ENCODE measurements at places on chromosomes 4 and X. TPM values are rescaled to one million over a fixed set of nuclear protein-coding genes. Genes with fewer than 3 reads are reported as not detected.

GRCh38 chr4:128513664-128514484 is 226.3 kb upstream of the PGRMC2 start:
- H3K4me1 ChIP-seq, result no peaks in the 10 kb centered on the region
- no peak for DNase-seq
- no peaks in the 10 kb centered on the region for H3K36me3 ChIP-seq
- H3K4me3 ChIP-seq, result no peak overlapping the region
- H3K27ac ChIP-seq, result no peak overlapping the region

- no peak overlapping the region for H3K27ac ChIP-seq
- H3K4me1 ChIP-seq, result no peaks in the 10 kb centered on the region
- no peaks in the 10 kb centered on the region for H3K36me3 ChIP-seq
- no peak overlapping the region for H3K4me3 ChIP-seq
- no peak for DNase-seq
These were observed 30.3 kb downstream of the INPP4B start for GRCh38 chr4:142815834-142816233.

The NPY5R gene
- 0.62 TPM for total RNA-seq

- DNase-seq, result peak; percentile 34
- H3K4me1 ChIP-seq, result peaks cover 8% of the 10 kb centered on the region
- no peak overlapping the region for H3K27ac ChIP-seq
- no peaks in the 10 kb centered on the region for H3K36me3 ChIP-seq
These were observed 578 bp upstream of the DKK2 start for GRCh38 chr4:107036584-107037198.

- no peaks in the 10 kb centered on the region for H3K4me1 ChIP-seq
- no peak overlapping the region for H3K27ac ChIP-seq
- H3K4me3 ChIP-seq, result no peak overlapping the region
- no peaks in the 10 kb centered on the region for H3K36me3 ChIP-seq
These were observed 401.3 kb downstream of the PCDH10 start for GRCh38 chr4:133550436-133550835.

GRCh38 chrX:154918060-154918483 is 31.9 kb downstream of the F8A1 start:
- no peak overlapping the region for H3K4me3 ChIP-seq
- DNase-seq, result no peak
- H3K27ac ChIP-seq, result no peak overlapping the region
- no peaks in the 10 kb centered on the region for H3K4me1 ChIP-seq
- H3K36me3 ChIP-seq, result no peaks in the 10 kb centered on the region
- H3K27me3 ChIP-seq, result no peaks in the 10 kb centered on the region

- H3K4me1 ChIP-seq, result no peaks in the 10 kb centered on the region
- no peaks in the 10 kb centered on the region for H3K36me3 ChIP-seq
- DNase-seq, result no peak
- H3K4me3 ChIP-seq, result no peak overlapping the region
- no peak overlapping the region for H3K27ac ChIP-seq
These were observed 109.8 kb downstream of the SPATA18 start for GRCh38 chr4:52160859-52161258.

DNA sequence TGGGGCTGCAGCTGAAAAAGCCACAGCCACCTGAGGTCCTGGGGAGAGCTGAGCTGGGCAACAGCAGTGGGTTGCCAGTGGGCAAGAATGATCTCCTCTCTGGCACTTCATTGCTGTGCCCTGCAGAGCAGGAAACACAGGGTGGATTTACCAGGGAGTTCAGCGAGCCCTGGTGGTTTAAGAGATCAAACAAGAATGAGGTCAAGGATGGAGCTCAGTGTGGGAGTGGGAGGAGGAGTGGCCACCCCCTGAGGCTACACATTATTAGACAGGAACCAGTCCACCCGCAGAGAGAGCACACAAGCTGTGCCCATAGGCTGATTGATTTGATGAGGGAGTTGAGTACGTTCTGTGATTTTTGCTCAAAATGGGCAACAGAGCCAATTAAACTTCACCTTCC is 47.3 kb downstream of the FRMPD3 start:
- no peak overlapping the region for H3K4me3 ChIP-seq
- no peaks in the 10 kb centered on the region for H3K36me3 ChIP-seq
- no peaks in the 10 kb centered on the region for H3K27me3 ChIP-seq
- no peaks in the 10 kb centered on the region for H3K4me1 ChIP-seq
- no peak for DNase-seq
- H3K27ac ChIP-seq, result no peak overlapping the region

The CXXC4 gene
- 5.2 TPM for total RNA-seq

DNA sequence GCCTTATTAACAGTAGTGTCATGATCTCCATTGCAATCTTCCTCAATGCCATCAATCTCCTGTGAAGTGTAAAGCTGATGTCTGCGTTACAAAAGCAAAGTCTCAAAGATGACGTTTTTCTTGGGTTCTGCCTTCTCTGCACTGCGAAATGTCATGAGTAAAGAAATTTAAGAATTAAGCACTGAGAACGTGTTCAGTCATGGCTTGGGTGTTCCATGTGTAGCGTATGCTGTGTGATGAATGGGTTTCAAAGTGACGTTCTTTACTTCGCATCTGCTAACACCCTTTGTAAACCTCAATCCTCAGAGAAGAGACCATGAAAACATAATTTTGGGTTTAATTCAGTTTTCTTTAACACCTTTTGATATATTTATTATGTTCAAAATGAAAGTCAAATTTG is 999 bp downstream of the NAP1L5 start:
- H3K27ac ChIP-seq, result no peak overlapping the region
- H3K4me1 ChIP-seq, result no peaks in the 10 kb centered on the region
- DNase-seq, result no peak
- H3K27me3 ChIP-seq, result no peaks in the 10 kb centered on the region
- H3K36me3 ChIP-seq, result no peaks in the 10 kb centered on the region
- H3K4me3 ChIP-seq, result peak overlapping the region; percentile 49

- H3K27ac ChIP-seq, result no peak overlapping the region
- DNase-seq, result peak; percentile 6
- no peaks in the 10 kb centered on the region for H3K36me3 ChIP-seq
- no peak overlapping the region for H3K4me3 ChIP-seq
These were observed 52.6 kb downstream of the CASK start for GRCh38 chrX:41870719-41871151.

The PUDP gene
- 8.6 TPM for total RNA-seq
